ENCODE measurements at places on chromosomes 6 and 20. TPM values are rescaled to one million over a fixed set of nuclear protein-coding genes. Genes with fewer than 3 reads are reported as not detected.

Gene RBM24
- total RNA-seq, result 12.9 TPM

Gene HLA-DOB
- total RNA-seq, result not detected

Gene CAGE1
- 0.08 TPM for total RNA-seq

Gene SLC12A5
- under 0.01 TPM for total RNA-seq

Gene OR2H2
- total RNA-seq, result not detected
